Left lobe of liver (tissue), 2 donors: ENCODE measurements at places on chromosomes 7 and 10.

DNA sequence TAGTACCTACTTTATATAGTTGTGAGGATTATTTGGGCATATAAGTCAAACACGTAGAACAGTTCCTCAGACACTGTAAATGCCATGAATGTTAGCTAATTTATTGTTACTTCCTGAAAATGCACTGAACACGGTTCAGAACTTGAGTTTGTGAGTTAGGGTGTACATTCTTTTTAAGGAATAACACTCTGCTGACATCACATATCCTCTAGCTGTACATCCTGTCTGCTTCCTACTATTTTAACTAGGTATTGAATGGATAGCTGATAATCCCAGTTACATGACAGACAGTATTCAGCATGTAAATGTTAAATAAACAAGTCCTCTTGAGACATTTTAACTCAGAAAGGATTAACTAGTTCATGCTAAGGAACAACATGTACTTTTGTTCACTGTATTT lies 16.0 kb downstream of the SAMD8 start:
- DNase-seq = no peak

GRCh38 chr10:53699684-53700083 lies 927.1 kb upstream of the MBL2 start:
- no peak for DNase-seq

- DNase-seq = no peak
Observed at GRCh38 chr7:25802473-25802872, 349.5 kb upstream of the NFE2L3 start.

DNA sequence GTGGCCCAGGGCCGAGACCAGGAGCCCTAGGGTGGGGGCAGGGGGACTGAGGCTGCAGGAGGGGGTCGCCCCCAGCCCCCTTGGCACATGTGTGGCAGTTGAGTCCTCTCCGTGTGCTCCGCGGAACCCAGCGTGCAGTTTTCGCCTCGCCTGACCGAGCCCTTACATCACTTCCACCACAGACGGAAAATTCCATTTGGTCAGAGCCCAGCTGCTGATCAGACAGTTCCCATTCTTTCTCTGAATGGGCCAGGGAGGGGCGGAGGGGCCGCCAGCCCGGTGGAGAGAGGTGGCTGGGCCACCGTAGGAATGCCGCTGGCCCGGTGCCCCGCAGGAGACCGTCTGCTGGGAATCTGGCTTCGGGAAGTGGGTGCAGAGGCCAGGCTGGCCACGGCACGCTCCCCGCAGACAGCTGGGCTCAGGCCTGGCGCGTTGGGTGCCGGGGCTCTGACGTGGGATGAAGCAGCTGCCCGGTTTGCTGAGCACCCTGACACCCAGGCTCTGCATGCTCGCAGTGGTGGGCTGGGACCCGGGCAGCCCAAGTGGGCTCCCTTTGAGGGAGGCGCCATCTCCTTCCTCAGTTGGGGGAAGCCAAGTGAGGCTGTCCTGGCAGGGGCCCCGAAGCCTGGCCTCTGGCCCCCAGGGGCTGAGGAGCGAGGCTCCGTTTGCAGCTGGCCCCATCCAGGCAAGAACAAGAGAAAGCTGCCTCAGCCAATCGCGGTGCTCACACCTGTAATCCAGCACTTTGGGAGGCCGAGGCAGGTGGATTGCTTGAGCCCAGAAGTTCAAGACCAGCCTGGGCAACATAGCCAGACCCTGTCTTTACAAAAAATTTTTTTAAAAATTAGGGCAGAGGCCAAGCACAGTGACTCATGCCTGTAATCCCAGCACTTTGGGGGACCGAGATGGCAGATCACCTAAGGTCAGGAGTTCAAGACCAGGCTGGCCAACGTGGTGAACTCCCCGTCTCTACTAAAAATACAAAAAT lies 9.9 kb downstream of the TTYH3 start:
- peak; percentile 96 for DNase-seq

GRCh38 chr7:142927085-142927745 lies 6.3 kb downstream of the TRPV5 start:
- DNase-seq = no peak

GRCh38 chr10:47019155-47020145 lies 108.2 kb downstream of the PTPN20 start:
- no peak for DNase-seq

- no peak for DNase-seq
Observed at GRCh38 chr10:101709359-101710058, 14.5 kb upstream of the FBXW4 start.
